Stimulated activated CD8-positive, alpha-beta memory T cell treated with anti-CD3 and anti-CD28 coated beads, Interleukin-7, amount 100 ng/mL, for 24 hours (primary cell): ENCODE measurements at places on chromosomes 5 and 9.

GRCh38 chr5:168207450-168208029 lies 83.9 kb upstream of the WWC1 start:
- no peak for DNase-seq

- DNase-seq: no peak
Measured at GRCh38 chr9:128383007-128383753, 12.0 kb downstream of the URM1 start.

- no peak for DNase-seq
Measured at GRCh38 chr9:89464300-89464901, 33.5 kb downstream of the SEMA4D start.

DNA sequence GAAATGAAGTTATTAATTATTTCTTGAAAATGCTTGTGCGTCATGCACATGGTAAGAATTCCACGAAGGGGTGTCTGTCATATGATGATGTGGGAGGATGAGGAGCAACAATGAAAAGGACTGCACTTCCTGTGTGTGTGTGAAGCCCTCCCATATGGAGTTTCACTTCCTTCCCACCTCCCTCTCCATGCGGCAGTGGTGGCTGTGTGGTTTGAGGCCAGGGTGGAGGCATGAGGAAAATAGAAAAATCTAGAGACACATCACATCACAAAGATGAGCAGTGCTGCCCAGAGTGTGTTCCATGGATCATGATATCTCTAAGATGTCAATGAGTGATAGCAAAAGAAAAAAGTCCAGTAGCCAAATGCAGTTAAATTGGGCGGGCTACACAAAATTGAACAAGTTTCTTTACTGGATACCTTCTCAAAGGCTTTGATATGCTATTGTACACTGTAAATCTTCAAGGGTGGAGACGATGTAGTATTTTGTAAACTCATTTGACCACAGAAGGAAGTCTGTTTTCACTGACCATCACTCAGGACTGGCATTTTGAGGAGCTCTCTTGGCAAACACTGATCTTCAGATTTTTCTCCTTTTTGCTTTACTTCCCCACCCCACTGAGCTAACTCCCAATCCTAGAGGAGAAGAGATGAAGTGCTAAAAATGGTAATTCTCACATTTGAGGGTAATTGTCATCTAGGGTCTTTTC lies 55.7 kb upstream of the EQTN start:
- no peak for DNase-seq

DNA sequence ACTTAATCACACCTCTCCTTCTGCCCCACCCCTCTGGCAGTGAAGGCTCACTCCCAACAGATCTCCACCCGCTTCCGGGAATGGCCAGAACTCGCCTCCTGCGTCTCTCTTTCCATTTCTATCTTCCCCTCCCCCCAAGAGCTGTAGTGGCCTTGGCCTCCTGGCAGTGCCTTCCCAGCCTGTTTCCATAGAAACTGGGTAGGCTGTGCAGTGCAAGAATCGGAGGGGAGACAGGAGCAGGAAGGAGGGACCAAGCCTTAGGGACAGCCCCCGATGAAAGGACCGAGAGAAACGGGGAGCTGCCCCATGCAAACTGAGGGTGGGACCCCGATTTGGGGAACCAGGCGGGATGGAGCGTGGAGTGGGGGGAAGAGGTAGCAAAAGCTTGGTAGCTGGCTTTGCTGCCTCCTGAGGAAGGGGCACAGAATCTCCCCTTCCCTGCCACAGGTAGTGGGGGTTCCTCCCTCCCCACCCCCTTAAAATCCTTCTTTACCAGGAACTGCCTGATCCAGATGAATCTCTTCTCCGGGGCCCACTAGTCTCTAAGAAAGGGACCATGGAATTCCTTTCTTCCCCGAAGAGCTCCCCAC lies 4.5 kb upstream of the PCDH1 start:
- DNase-seq: no peak

- no peak for DNase-seq
Measured at GRCh38 chr9:93479726-93480125, 26.3 kb upstream of the FAM120AOS start.

GRCh38 chr9:98280574-98280973 lies 25.1 kb upstream of the TBC1D2 start:
- no peak for DNase-seq

- DNase-seq: no peak
Measured at GRCh38 chr5:80656425-80656824, 1.6 kb upstream of the DHFR start.

- DNase-seq: no peak
Measured at GRCh38 chr9:90950600-90950999, 149.0 kb downstream of the SYK start.

GRCh38 chr5:103458497-103459040 lies 104.0 kb downstream of the NUDT12 start:
- DNase-seq: no peak

GRCh38 chr5:76838481-76839261 lies 11.1 kb upstream of the S100Z start:
- DNase-seq: no peak

GRCh38 chr9:134712926-134713325 lies 71.3 kb downstream of the COL5A1 start:
- no peak for DNase-seq

DNA sequence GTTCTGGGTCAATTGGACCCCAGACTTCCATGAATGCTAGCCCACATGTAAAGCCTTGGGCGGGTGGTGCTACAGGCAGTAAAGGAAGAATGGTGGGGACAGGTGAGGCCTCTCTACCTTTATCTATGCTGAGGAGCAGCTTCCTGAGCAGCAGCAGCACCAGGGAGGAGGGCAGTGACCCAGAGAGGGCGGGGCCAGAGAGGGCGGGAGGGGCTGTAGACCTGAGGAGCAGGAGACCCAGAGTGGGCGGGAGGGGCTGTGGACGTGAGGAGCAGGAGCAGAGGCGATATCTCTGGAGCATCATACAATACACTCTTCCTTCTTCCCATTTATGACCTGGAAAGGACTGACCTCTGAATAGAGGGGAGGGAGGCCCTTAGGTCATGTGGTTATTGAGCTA lies 165.9 kb downstream of the MTRR start:
- no peak for DNase-seq
